Hindlimb muscle (tissue), 1 donor: ENCODE measurements at places on chromosomes 7 and 10. TPM values are rescaled to one million over a fixed set of nuclear protein-coding genes. Genes with fewer than 3 reads are reported as not detected.

CFAP58 gene
- 0.28 TPM for polyA plus RNA-seq

NOD1 gene
- polyA plus RNA-seq = 20.9 TPM

ZCCHC24 gene
- polyA plus RNA-seq = 82.0 TPM

ZNF746 gene
- polyA plus RNA-seq = 9.3 TPM

EXOC4 gene
- 47.9 TPM for polyA plus RNA-seq

IMPDH1 gene
- polyA plus RNA-seq = 23.2 TPM

DNA sequence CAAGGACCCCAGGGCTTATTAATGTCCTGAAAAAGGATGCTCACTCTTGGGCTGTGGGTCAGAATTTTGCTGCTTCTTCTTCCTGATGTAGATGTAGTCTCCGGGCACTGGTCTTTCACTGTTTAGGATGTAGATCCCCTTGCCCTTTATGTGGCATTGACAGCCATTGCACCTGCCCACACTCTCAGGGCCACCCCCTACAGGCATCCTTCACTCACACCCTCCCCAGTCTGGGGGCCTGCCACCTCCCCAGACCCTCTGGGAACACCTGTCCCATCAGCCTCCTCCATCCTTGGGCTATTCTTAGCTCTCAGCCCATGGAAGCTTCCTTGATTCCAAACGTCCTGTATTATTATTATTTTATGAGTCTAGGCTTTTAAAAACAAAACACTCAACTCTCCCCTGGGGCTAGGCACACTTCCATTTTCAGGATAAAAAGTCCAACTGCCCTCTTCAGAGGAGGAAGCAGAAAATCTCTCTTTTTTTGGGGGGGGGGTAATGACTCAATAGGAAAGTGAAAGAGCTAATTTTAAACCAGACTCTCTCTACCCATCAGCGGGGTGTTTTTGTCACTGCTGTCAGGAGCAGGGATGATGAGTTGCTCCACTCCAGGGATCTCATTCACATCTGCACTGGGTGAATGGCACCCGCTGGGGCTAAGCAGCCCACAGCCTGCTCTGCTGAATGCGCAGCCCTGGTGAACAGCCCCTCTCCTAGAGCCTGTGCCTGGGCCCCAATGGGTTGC is 11.5 kb upstream of the KLRG2 start:
- no peak for DNase-seq

- DNase-seq = no peak
These were observed 8.6 kb downstream of the CPA5 start for GRCh38 chr7:130353196-130353595.

GRCh38 chr10:34641147-34641912 is 173.8 kb downstream of the PARD3 start:
- no peak for DNase-seq

DNA sequence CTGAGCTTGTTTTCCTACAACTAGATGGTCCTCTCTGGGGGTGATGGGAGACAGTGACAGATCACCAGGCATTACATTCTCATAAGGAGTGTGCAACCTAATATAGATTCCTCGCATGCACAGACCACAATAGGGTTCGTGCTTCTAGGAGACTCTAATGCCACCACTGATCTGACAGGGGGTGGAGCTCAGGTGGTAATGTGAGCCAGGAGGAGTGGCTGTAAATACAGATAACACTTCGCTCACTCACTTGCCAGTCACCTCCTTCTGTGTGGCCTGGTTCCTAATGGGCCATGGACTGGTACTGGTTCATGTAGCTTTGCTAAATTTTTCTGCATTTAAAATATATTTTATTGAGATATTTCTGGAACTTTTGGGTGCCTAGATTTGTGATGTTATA is 202.3 kb upstream of the ZNF32 start:
- no peak for DNase-seq

- DNase-seq = no peak
These were observed 31.6 kb downstream of the ENO4 start for GRCh38 chr10:116880716-116881482.

- no peak for DNase-seq
These were observed 472.6 kb upstream of the CNTNAP2 start for GRCh38 chr7:145643981-145644380.

DNA sequence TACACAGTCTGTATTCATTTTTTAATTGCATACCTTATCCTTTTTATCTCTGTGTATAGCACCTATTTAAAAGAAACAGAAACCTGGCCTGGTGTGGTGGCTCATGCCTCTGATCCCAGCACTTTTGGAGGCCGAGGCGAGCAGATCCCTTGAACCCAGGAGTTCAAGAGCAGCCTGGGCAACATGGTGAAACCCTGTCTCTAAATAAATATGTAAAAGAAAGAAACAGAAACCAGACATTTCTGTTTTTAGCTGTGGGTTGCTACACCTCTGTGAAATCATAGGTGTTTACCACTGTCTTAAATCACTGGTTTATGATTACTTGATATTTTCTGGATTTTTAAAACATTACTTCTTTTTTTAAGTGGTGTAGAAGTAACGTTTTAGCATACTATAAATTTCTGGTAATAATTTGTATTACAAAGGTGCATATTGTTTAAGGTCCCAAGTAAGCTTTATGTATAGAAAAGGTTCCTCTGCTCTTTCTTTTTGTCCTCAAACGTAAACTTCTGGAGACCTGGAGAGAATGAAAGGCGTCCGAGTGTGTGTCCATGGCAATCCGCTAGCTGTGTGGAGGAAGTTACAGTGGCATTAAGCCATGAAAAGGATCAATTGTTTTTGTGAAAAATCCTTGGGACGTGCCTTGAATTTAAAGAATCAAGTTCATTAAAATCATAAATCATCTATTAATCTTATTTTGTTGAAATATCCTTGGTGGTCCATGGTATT is 41.1 kb downstream of the PTPRZ1 start:
- DNase-seq = no peak

DNA sequence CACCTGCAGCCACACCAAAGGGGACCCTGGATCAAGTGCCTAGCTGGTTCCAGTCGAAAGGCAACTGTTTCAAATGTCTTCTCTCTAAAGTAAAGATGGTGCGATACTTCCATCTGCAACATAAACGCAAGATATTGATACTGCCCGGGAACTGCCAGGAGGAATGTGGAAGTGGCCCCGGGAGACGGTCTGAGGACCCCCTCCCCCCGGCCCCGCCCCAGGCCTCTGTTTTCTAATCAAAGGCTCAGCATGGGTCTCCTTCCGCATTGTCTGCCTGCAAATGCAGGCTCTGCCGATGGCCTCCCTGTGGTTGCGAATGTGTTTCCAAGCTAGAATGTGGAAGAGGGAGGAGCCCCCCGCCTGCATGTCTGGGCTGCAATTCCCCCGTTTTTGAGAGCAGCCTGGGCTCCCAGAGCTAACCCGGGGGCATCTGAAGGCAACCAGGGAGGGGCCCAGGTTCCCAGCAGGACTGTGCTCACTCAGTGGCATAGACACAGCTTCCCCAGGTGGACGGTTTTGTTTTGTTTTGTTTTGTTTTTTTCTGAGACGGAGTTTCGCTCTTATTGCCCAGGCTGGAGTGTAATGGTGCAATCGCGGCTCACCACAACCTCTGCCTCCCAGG is 223.9 kb upstream of the PPP2R2D start:
- no peak for DNase-seq

DNA sequence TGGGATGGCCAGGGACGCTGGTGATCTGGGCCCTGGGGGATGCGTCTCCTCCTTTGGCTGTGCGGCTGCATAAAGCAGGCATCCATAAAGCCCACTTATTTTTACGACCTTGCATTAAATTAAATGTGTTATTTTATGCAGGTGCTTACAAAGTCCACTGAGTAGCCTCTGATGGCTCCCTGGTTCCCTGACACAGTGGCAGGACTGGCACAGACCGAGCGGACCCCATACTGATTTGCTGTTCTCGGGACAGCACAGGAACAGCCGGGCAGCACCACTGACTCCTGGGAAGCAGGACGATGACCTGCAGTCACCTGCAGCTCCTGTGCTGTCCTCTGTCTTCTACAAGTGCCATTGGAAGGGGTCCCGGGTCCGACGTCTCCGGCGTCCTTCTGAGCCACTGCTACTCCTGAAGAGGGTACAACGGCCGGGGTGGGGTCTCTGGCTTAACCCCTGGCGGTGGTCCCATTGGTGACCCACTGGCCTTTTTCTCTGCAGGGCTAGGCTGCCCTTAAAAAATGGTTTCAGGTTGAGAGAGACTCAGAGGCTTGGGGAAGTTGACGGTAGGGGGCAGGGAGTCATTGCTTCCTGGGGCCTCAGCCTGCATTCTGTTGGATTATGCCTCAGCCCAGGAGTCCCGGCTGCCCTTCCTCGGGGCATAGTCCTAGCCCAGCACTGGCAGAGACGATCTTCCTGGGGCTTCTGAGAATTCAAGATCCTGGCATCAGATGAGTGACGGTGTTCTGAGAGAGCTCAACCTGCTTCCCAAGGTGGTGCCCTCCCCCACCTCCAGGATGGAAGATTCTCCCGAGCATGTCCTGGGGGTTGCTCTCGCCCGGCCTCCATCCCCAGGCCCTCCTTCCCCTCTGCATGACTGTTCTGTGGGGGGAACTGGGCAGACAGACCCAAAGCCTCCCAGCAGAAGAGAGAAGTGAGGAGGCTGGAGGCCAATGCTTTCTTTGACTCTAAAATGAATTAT is 330.1 kb downstream of the ADARB2 start:
- no peak for DNase-seq
